ENCODE measurements at places on chromosomes 7 and 10.

DNA sequence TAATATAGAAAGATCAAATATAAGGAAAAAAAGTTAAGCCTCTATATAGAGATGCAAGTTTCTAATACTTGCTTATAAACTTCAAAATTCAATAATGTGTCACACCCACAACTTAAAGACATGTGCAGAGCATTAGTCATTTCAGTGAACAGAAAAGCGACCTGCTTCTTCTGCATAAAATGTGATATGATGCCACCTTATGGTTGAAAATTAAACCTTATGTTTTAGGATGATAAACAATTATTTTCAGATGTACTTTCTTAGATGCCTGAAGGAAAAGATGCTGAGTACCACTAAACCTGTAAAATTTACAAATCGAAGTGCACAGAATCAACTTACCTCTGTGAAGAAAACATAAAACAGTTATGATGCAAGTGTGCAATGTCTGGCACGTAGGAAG, 96.0 kb downstream of the MTERF1 start:
- peak; percentile 18 for DNase-seq

DNA sequence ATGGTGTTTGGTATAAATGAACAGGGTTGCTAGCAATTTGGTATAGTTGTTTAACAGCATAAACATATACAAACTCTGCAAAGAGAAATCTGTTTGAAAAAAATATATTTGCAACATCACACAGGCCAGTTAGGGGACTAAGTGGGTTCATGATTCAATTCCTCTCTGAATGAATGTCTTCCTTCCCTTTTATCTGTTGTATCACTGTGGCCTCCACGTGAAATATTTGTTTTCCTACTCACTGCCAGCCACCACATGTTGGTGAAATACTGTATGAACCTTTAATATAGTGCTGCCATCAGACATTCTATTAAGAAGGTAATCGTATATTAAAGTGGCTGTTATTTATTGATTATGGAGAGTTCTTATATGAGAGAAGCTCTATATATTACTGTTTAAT, 157.0 kb downstream of the ARID5B start:
- no peak for DNase-seq

- DNase-seq = no peak
These were observed 188.7 kb upstream of the KAT6B start for GRCh38 chr10:74637685-74638084.

DNA sequence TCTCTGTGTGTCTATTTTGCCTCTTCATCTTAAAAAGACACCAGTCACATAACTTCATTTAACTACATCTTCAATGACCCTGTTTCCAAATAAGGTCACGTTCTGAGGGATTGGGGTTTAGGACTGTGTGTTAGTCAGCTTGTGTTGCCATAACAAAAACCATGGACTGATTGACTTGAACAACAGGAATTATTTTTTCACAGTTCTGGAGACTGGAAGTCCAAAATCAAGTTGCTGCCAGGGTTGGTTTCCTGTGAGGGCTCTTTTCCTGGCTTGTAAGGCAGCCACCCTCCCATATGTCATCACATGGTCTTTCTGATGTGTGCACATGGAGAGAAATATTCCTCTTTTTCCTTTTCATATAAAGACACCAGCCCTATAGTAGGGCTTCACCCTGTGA, 55.3 kb downstream of the REEP3 start:
- DNase-seq = no peak

DNA sequence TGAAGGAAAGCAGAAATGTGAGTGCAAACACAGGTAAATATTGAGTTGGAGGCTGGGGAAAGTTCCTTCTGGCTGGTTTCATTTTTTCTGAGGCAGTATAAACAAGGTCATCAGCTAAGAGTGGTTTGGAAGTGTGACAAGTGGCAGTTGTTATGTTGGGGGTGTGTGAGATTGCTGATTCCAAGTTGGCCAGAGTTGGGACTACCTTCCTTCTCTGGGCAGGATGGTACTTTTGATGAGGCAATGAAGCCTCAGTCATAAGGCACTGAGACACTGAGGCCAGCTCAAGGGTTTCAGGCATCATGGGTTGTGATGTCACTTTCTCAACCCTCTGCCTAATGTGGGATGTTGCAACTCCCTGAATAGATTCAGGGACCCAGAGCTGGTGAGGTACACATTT, 8.2 kb upstream of the PTTG1IP2 start:
- no peak for DNase-seq

DNA sequence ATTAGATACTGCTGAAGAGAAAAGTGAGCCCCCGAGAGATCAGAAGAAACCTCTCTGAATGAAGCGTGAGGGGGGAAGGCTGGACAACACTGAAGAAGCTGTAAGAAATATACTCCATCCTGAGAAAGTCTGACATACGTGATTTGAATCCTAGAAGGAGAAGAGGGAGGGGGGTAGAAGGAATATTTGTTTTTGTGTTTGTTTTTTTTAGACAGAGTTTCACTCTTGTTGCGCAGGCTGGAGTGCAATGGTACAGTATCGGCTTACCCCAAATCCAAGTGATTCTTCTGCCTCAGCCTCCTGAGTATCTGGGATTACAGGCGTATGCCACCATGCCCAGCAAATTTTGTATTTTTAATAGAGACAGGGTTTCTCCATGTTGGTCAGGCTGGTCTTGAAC, 52.6 kb downstream of the GALNT11 start:
- no peak for DNase-seq

DNA sequence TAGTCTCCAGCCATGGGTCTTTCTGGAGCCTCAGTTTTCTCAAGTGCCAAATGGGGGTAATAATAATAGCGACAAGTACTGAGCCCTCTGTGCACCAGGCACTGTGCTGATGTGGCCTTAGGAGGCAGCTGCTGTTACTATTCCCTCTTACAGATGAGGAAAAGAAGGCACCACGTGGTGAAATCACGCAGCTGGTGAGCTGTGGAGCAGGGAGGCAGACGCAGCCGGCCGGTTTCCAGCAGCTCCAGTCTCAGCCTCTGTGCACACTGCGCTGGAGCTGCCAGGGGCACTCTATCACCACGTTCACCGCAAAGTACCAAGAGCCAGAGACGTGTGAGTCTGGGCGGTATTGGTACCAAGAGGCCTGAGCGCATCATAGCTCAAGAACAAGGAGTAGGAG, 9.6 kb downstream of the PYROXD2 start:
- no peak for DNase-seq

GRCh38 chr7:151087245-151088018, 1.2 kb downstream of the AGAP3 start:
- no peak for DNase-seq

DNA sequence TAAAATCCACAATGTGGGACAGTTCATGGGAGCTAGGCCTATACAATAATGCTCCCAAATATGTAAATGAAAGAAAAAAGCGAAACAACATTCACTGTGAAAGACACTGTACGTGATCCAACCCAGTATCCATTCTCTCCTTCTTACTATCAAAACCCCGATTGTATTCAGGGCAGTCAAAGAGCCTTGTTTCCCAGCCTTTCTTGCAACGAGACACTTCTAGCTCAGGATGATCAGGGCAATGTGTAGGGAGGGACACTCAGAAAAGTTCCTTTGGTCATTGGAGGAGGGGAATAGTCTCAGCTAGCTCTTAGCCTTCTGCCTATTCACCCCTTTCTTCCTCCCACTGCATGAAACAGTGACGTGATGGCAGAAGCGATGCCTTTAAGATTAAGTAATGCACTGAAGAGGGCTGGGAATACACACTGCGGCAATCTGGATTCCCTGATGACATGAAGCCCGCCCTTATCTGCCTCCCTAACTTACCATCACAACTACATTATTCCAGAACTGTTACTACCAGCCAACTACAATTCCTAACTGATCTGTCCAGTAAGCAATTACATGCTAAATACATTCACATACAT, 27.3 kb downstream of the UBE2H start:
- no peak for DNase-seq

- DNase-seq = no peak
These were observed 17.3 kb upstream of the ARL4A start for GRCh38 chr7:12670000-12670729.

- DNase-seq = no peak
These were observed 22.2 kb downstream of the TSPAN15 start for GRCh38 chr10:69473304-69473990.

DNA sequence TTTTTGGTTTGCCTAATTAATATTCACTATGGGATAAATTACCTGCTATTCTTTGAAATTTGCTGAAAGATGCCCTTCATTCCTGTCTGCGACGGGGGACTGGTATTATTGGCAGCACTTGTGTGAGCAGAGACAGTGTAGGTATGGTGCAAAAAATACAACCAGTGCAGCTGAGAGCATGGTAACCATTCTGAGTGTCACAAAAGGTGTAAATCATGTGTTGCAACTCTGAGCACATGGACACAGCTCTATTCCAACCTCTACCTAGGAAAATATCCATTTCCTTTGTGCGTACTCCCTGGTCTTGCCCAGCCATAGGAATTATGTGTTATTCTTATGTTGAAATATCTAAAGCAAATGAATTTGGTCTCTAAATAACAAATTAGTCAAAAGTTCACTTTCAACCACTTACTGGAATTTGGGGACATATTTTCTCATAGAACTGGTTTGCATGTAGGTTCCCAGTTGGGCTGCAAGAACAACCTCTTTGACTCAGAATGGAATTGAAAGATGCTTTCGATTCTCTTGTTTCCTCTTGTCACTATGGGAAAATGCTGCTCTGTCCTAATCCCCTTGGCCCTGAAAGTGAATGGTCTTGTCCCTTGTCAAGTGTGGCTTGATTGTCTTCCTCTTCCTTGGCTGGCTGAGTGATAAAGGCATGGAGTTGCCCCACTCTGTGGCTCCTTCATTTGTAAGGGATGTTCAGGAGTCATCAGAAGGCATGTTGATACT, 57.0 kb downstream of the CELF2 start:
- DNase-seq = no peak

DNA sequence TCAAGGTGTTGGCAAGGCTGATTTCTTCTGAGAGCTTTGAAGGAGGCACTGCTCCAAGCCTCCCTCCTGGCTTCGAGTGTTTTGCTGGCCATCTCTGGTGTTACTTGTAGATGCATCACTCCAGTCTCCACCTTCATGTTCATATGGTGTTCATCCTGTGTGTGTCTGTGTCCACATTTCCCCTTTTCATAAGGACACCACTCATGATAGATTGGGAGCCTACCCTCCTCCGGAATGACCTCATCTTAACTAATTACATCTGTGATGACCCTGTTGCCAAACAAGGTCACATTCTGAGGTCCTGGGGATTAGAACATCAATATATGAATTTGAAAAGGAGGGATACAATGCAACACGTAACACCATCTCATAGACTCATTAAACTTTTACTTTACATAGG, 119.0 kb downstream of the CREB5 start:
- no peak for DNase-seq

DNA sequence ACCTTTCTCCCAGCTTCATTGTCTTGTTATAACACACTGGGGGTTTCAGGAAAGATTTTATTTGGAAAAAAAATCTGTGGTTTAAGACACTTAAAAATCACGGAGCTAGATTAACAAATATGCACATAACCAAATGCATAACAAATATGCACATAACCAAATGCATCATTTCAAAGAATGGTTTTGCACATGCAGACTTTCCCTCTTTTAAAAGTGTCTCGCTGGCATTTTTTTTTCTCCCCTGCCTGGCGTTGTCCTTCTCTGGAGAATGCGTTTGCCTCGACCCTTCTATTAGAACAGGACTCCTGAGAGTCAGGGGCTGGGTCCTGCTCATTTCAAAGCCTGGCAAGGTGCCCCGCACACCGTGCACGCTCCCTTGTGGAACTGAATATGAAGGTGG, 42.7 kb upstream of the LOXL4 start:
- DNase-seq = no peak

GRCh38 chr7:100539436-100540006, 518 bp downstream of the AGFG2 start:
- no peak for DNase-seq

DNA sequence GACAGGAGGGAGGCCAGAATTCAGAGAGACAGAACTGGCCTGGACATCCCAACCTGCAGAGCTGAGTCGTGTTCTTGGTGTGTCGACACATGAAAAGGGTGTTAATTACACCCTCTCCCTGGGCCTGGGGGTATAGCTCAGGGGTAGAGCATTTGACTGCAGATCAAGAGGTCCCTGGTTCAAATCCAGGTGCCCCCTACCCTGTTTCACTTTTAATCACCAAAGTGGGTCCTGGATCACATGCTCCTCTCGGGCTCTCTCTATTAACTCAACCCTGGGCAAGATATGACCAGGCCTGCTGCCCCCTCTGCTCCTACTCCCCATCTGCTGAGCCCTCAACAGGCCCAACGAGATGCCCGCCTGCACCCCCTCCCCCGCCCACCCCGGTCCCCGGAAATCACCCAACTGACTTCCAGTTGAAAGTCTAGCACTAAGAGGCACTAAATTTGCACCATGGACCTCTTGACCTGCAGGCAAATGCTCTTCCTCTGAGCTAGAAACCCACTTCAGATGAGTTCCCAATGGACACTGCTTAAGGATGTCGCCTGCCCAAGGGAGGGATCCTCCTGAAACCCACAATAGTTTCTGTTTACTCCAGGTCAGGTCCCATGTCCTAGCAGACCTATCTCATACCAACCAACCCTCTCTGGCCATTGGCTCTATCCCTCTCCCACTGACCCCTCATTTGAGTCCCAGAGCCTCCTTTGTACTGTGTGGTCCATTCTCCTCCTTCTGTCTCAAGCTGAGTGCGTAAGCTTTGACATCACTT, 137.6 kb downstream of the ZNF467 start:
- DNase-seq = no peak

DNA sequence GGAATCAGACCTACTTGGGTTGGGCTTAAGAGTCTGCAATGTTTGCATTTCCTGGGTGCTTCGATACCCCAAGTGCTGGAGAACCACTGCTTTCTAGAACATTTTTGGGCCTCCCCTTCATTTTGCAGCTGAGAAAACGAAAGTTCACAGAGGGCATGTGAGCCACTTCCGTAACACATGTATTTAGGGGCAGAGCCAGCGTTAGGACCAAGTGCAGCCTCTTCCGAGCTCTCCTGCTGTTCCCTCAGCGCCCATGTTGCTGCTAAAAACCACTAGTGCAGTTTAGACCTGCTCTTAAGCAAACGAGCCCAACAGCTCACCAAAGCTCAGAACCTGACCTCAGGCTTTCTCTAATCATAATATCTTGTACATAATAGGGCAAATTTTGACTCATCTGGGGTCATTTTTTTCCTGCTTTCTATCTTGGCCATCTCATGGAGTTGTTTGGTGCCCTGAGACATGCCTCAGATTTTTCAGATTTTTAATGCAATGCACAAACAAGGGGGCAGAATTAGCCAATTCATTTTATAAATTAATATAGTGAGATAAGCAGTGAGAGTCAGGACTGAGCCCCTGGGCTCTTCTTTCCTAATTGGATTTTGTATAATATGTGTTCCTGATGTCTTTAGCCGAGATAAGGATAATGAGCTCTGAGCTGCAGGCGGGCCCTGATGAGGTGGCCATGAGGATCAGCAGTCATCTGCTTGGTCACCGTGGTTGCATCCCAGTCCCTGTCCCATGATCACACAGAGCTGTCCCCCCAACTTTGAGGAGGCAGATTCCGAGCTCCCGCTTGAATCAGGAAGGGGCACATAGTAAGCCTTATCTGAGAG, 12.9 kb downstream of the BAG3 start:
- DNase-seq = no peak

DNA sequence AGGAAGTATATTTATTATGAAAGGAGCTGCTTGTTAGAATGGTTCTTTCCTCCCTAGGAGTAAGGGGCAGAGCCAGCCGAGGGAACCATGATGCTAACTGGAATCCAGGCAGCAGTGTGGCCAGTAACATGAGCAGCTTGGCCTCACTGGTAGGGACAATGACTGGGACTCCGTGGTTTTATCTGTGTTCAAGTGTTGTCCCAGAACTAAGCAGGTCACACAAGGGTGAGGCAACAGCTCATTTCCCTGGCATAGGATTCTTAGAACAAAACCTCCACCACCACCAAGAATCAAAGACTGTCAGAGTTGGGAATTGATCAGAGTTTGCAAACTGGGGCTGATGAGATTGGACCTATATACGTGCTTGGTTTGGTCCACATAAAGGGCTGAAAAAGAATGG, 138.9 kb upstream of the COBL start:
- no peak for DNase-seq
